ENCODE measurements at places on chromosomes 6 and 20.

DNA sequence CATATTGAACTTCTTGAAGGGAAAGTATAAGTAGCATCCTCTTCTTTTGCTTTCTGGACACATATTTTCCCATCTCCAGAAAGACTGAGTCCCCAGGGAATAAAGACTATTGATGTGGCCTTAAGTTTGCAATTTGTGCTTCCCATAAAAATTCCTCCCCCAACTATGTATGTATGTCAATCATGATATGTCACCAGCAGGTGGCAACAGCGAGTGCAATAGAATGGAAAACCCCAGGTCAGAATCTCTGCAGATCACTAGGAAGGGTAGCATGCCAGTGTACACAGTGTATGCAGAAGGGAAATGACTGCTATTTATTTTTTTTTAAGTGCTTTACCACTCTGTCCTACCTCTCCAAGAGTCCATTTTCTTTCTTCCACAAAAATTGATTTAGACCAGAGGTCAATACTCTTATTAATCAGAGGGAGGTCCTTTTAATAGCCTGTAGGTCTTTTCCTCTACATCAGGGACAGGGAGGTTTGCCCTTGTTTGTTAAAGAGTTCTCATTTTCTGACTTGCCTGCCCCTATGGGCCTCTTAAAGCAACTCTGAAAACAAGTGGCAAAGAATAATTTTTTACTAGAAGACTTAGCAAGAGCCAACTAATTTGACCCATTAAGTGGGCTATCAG lies 61.4 kb downstream of the BMP2 start:
- no peak for DNase-seq

DNA sequence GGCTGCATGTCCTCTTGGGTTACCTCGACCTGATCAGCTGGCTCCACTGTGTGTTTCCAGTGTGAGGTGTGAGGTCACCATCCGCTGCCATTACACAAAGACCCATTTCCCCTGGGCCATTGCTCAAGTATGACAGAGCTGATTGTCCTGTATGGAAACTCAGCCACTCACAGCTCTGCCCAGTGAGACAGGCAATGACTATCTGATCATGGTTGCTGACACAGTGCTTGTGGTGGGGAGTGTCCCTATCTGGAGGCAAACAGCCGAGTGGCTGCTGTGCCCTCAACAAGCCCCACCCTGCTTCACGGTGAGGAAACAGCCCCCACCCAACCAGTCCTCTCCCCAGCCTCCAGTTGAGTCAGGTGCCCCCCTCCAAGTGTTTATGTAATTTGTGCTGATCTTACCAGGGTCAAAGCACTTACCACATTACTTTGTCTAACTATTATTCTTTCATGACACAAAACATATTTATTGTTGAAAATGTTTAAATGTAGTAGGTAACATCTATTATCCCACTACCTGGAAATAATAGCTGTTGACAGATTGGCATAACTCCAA lies 11.7 kb upstream of the MAPK13 start:
- peak; percentile 42 for DNase-seq

DNA sequence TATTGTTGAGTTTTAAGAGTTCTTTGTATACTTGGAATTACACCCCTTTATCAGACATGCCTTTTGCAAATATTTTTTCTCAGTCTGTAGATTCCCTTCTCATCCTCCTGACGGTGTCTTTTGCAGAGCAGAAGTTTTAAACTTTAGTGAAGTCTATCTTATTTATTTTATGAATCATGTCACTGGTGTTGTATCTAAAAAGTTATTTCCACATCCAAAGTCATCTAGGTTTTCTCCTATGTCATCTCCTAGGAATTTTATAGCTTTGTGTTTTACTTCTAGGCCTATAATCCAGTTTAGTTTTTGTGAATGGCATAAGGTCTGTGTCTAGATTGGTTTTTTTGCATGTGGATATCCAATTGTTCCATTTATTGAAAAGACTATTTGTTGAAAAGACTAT lies 271.3 kb downstream of the KIF16B start:
- no peak for DNase-seq

- DNase-seq: no peak
These were observed 181.4 kb upstream of the UST start for GRCh38 chr6:148565321-148565926.

GRCh38 chr6:158057213-158057987 lies 75.7 kb downstream of the SYNJ2 start:
- peak; percentile 14 for DNase-seq

DNA sequence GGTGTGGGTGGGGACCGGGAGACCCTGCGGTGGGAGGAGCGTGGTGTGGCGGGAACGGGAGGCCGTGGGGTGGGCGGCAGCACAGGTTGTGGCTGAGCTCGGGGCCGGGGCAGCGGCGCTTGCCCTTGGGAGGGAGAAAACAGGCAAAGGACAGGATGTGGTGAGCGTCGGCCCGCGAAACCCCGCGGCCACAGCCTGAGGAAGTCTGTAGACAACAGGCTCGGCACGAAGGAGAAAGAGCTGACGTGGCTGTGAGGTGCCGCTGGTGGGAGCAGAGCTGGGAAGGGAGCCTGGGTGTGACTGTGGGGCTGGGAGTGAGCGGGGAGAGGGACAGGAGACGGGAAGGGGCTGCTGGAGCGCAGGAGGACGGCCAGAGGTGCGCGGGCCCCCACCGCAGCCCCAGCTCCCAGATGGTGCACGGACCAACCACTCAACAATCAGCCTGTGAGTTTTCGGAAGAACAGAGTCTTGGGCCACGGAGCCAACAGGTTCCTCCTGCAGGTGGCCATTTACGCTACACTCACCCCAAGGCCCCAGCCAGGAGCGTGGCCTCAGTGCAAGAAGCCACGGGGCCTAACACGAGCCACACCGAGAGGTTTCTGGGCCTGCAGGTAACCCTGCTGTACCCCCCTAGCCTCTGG lies 202.8 kb downstream of the DLL1 start:
- DNase-seq: no peak

GRCh38 chr6:19452495-19452894 lies 384.7 kb upstream of the ID4 start:
- DNase-seq: no peak

- DNase-seq: no peak
These were observed 30.9 kb upstream of the XRN2 start for GRCh38 chr20:21272279-21272678.

All from stimulated activated CD4-positive, alpha-beta T cell treated with anti-CD3 and anti-CD28 coated beads, Interleukin-2, amount 100 ng/mL, for 4 hours (primary cell).